ENCODE measurements at places on chromosomes 3 and 15. TPM values are rescaled to one million over a fixed set of nuclear protein-coding genes. Genes with fewer than 3 reads are reported as not detected.

GRCh38 chr3:10363935-10364334 lies 43.0 kb upstream of the SEC13 start:
- no peak for DNase-seq

DNA sequence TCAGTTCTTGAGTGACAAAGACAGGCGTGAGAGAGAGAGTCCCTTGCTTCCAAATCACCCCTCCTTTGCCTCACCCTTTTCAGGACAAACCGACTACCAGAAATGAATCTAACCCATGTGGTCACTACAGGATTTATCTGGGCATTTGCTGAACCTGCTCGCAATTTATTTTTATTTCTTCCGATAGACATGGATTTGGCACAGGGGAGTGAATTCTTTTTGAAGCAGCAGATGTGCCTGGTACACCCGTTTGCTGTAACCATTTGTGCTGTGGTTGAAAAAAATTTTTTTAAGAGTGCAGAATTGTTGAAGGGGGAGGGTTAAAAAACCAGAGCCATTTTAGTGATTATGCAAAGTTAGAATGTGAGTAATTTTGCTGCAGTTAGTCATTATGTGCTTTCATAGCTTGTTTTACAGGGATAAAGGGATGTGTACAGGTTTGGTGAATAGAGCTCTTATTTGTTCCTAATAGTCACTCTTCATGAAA lies 442.0 kb downstream of the LPP start:
- DNase-seq: no peak

- DNase-seq: no peak
Measured at GRCh38 chr3:183224180-183224970, 28.7 kb upstream of the B3GNT5 start.

The SLC33A1 gene
- 40.2 TPM for total RNA-seq

The MKRN3 gene
- total RNA-seq: not detected

The CPNE9 gene
- total RNA-seq: 0.34 TPM
